ENCODE measurements at places on chromosomes 4 and X.

DNA sequence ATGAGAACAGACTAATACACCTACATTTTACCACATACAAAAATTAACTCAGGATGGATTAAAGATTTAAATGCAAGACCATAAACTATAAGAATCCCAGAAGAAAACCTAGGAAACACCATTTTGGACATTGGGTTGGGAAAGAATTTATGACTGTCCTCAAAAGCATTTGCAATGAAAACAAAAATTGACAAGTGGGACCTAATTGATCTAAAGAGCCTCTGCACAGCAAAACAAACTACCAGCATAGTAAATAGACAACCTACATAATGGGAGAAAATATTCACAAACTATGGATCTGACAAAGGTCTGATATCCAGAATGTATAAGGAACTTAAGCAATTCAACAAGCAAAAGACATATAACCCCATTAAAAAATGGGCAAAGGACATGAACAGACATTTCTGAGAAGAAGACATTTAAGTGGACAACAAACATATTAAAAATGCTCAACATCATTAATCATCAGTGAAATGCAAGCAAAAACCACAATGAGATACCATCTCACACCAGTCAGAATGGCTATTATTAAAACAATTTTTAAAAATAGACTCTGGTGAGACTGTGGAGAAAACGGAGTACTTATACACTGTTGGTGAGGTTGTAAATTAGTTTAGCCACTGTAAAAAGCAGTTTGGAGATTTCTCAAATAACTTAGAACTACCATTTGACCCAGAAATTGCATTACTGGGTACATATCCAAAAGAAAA is 221.7 kb upstream of the DIPK2B start:
- DNase-seq, result no peak

DNA sequence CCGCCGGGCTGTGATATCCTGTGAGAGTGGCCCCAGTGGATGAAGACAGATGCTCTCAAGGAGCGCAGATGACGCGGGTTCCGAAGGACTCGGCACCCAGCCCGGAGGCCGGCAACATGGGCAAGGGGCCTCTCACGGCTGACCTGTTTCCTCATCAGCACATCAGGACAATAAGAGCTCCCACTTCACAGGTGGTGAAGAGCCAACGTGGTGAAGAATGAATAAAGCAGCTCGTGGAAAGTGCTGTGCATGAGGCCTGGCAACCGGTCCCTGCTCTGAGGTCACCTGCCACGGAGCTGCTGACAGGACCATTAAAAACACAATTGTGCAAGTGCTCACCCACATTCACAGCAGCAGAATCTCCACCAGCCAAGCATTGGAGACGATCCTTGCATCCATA is 22.9 kb downstream of the ABLIM2 start:
- no peak for DNase-seq

GRCh38 chr4:48296365-48296764 is 26.7 kb upstream of the TEC start:
- peak; percentile 17 for DNase-seq

DNA sequence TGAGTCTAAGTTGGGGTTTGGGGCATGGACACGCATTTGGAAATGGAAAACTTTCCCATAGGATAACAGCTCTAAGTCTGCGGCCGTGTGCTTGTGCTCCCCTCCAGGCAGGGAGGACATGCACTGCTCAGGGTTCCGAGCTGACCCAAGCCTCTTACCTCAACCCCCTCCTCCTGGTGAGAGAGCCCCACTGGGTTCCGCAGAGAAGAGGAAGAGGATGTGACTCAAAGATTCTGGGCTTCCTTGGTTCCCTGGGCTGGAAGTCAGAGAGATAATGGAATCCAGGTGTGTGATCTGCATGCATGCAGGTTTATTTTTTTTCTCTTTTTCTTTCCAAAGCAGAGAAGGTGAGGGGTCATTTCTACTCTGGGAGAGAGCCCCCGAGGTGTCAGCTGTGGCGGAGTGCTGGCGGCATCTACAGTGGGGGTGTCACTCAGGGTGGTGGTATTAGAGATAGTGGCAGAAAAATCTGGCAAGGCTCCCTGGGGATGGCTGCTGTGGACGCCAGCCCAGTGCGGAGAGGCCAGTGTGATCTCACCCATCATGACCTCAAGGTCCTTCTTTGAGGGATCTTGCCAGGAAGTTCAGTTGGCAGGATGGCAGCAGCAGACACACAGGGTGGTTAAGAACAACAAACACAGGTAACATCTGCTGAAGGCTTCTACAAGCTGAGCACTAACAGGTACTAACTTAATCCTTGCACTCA is 168.7 kb upstream of the HAND2 start:
- no peak for DNase-seq

- DNase-seq, result peak; percentile 15
These were observed 21.6 kb upstream of the C4orf54 start for GRCh38 chr4:99679204-99679603.

DNA sequence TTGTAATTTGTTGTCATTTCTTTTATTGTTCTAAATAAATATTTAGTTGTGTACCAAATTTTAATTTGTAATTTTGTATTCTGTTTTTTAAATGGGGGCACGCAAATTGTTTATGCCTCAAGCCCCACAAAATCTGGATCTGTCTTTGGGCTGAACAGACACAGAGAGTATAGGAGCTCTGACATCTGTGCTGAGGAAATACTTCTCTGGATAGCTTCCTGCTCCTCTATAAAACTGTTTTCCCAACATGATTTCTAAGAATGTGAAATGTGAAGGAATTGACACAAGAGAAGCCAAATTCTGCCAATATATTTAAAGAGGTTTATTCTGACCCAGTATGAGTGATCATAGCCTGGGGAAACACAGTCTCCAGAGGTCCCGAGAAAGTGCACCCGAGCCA is 93.0 kb downstream of the IL13RA2 start:
- no peak for DNase-seq

DNA sequence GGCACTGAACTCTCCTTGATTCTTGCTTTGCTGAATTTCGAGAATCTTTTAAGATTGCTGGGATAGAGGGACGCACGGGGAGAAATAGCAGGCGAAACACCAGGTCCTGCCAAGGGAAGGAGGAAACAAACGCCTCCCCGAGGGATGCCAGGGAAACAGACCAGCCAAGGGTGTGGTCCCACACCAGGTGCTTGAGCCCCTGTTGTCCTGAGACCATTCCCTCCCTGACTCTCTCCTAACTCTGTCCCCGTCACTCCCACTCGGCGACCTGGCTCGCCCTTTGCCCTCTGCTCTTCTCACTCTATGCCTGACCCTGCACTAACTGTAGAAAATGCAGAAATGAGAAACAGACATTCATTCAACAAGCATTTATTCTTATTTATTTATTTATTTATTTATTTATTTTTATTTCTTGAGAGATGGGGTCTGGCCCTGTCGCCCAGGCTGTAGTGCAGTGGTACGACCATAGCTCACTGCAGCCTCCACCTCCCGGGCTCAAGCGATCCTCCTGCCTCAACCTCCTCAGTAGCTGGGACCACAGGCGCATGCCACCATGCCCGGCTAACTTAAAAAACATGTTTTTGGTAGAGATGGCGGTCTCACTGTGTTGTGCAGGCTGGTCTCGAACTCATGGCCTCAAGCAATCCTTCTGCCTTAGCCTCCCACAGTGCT is 16.2 kb downstream of the CTAG1B start:
- DNase-seq, result no peak

DNA sequence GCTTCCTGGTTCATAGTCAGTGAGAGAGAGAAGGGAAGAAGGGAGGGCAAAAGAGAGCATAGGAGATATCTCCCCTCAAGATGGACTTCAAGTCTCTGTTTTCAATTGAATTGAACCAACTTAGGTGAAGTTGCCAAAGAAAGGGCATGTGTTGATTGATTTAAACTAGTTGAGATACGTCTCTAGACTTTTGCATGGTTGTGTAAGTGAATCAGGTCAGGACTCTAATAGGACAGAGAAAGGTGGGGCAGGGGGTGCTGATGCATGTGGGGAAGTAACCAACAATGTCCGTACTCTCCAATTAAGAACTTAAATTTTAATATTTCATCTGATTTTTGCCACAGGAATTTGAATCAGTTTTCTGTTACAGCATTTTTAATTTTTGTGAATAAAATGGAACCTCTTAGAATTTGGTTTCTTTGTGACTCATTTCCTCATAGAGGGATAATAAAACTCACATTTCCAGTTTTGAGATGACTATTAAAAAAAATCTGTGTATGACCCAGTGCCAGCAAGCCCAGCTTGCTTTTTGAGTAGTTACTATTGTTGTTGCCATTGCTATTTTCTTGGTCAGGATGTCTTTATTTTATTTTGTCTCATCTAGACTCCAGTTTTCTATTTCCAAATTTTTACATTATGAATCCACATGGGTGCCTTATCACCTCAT is 37.3 kb downstream of the SLIT2 start:
- no peak for DNase-seq

DNA sequence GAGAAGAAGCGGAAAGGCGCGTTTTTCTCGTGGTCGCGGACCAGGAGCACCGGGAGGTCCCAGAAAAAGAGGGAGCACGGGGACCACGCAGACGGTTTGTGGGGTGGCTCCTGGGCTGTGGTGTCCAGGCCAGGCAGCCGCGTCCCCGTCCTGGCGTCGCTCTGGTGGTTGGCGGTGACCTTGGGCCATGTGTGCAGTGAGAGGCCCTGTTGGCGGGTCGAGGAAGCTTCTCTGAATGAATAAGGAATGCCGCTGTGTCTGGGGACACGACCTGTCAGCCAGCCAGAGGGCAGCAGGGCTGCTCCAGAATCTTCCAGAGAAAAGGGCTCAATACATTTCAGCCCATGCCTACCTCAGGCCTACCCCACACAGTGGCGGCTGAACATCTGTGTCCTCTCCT is 24.3 kb upstream of the HGFAC start:
- no peak for DNase-seq

DNA sequence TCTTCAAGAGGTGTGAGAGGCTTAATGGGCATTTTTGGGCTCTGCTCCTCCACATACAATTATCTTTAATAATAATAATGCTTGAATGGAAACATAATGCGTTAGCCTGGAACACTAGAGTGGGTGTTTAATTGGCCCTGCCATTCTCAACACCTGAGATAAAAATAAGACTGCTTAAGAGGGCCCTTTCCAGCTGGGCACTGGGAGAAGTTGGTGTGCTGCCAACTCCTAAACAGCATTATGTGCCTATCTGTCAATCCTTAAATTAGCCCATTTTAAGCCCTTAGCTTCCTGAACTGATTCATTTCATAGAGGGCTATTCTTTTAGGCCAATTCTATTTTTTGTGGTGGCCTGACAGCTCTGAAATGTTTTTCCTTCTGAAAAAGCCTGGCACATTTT is 211.1 kb upstream of the ZIC3 start:
- DNase-seq, result peak; percentile 6

GRCh38 chr4:55706541-55706940 is 70.4 kb upstream of the NMU start:
- no peak for DNase-seq

DNA sequence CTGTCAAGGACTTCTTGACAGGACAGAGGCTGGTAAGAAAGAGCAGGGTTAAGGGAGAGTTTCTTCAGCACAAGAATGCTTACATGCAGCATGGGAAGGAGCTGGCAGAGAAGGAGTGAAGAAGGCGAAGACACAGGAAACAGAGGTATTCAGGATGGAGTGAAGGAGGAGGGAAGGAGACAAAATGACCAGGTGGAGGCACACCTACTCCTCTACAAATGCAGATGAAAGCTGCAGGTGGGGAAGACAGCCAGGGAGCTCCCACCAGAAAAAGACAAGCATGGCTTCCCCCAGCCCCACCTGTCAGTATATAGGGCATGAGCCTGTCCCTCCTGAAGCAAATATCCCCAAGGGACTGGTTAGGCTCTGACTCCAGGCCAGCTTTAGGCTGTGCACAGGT is 29.6 kb upstream of the NKRF start:
- peak; percentile 15 for DNase-seq

GRCh38 chr4:94634271-94634670 is 123.5 kb upstream of the BMPR1B start:
- no peak for DNase-seq

GRCh38 chrX:13293700-13294099 is 26.2 kb downstream of the ATXN3L start:
- no peak for DNase-seq

GRCh38 chr4:61994036-61994435 is 793.9 kb downstream of the ADGRL3 start:
- DNase-seq, result no peak

DNA sequence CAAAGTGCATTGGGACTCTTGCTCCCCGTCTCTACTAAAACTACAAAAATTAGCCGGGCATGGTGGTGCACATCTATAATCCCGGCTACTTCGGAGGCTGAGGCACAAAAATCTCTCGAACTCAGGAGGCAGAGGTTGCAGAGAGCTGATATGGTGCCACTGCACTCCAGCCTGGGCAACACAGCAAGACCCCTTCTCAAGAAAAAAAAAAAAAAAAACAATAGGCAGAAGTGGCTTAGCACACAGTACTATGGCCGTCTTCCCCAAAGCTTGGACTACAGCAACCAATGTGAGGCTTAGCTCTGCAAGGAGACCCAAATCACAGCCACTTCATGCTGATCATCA is 162.8 kb upstream of the PRDX4 start:
- no peak for DNase-seq

GRCh38 chr4:104848597-104849225 is 298.0 kb upstream of the TET2 start:
- no peak for DNase-seq

DNA sequence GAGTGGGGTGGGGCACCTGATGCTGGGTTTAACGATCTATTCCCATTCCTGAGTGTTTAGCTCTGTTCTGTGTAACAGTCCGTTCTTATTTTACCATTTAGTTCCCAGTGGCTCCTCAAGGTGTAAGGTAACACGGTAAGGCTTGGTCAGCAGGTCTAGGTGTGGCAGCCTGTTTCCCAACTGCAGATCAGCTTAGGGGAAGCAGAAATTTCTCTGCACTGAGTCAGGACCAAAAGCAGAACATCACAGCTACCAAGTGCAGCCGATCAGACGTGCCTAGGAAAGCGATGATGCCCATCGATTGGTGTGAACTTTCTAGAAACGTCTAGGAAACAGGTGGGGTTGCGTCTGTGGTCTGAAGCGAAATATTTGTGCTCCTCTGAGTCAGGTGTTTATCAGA is 240.1 kb downstream of the STIM2 start:
- no peak for DNase-seq

GRCh38 chrX:34467437-34467836 is 189.6 kb downstream of the TMEM47 start:
- no peak for DNase-seq

DNA sequence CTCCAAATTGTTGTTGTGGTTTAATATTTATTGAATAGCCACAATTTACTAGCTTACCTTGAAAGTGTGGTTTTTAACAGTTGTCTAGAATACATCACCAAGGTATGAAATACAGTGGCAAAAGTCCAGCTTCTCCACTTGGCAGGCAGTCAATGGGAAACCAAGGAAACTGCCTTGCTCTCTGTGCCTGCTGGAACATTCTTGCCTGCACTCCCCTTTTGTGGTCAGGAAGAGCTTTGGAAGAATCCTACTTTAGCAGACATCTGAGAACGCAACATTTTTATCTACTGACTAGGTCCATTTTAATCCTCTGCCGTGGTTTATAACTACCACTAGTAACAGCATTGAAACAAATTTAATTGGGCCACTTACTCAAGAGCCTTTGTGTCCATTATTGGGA is 64.5 kb downstream of the TENM3 start:
- no peak for DNase-seq

- DNase-seq, result peak; percentile 65
These were observed 33.5 kb upstream of the ESX1 start for GRCh38 chrX:104288269-104288668.

- DNase-seq, result no peak
These were observed 821 bp upstream of the TMEM128 start for GRCh38 chr4:4248885-4249203.

Measured in GM23338 (cell line).